ENCODE measurements at places on chromosomes 7 and 10.
A peak's percentile ranks its signal among the peaks of the same experiment; 100 is the strongest.

DNA sequence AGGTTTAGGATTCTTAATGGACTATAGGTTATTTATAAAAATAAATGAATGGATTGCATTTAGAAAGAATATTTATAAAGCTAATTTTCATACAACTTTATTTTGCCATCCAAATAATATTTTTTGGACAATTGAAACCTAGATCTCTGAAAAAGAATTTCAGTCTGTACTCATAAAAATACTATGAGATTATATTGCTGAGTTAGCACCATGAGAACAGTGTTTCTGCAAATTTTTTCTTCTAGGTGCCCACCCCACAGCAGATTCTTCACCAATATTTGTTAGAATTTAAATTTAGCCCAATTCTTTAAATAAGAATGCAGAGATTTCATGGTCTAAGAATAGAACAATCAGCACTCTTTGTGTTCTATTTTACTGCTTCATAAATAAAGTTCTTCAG, 85.6 kb upstream of the TEX47 start:
- DNase-seq = no peak

DNA sequence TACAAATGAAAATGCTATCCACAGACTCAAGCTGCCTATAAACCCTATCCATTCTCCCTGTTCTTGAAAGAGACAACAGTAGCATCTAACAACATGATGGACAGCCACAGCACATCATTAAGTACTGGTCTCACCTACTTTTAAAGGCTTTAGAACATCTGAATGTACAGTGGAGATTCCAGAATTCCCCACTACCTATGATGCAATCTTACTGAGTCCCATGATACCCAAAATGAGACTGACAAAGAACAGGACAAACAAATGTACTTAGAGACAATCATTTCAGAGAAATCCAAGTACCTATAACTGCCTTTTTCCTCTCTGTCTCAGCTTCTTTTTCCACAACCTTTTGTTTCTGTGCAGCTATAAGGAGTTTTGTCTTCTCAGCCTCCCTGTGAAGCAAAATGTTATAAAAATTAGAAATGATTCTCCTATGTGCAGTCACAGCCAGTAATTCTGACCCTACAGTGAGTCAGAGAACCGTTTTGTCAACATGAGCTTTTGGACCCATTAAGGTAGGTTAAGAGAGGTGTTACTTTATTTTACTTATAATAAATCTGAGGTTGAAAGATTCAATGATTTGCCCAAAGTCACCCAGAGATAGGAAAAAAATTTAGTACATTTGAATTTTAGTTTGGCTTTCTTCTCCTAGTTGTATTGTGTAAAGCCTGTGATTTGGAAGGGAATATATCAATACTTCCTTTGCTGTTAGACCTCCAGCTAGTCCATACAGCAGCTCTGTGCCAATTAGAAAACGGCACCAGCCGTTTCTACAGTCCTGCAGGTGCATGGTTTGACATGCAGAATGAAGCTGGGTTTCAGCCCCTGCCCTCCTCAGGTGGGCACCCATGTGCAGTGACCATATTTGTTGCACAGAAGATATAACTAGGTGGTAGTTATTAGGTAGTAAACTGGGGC, 21.9 kb downstream of the ERLIN1 start:
- DNase-seq = no peak

DNA sequence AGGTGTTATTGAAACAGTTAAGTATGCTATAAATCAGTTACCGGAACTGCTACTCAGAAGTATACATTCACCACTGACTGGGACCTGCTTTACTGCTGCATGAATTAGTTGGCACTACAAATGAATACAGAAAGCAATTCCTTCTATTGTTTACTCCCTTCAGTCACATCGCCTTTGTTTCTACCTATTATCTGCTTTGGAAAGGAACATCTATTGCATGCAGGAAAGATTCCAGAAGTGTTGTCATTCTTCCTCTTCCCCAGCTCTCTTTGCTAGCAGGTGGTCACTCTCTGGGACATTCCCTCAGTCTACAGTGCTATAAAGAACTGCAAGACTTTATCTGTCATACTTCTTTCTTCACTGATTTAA, 131.3 kb downstream of the ANK3 start:
- DNase-seq = no peak

DNA sequence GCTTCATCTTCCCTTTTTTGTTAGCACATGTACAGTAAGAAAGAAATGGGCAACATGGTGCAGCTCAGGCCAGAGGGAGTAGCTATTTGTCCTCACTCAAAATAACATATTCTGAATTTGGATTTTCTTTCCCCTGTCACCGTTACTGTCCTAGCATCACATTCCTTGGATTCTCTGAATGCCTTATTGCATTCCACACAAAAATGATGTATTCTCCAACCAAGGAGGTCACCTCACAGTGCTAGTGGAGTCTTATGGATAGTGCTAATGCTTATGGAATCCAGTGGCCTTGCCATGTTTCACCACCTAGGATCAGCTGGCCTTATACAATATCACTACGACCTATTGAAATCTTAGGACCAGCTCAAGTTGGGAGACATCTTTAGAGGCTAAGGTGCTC, 7.2 kb downstream of the PRSS58 start:
- DNase-seq = no peak

- no peak for DNase-seq
These were observed 695.5 kb downstream of the GRM8 start for GRCh38 chr7:126557271-126557670.

DNA sequence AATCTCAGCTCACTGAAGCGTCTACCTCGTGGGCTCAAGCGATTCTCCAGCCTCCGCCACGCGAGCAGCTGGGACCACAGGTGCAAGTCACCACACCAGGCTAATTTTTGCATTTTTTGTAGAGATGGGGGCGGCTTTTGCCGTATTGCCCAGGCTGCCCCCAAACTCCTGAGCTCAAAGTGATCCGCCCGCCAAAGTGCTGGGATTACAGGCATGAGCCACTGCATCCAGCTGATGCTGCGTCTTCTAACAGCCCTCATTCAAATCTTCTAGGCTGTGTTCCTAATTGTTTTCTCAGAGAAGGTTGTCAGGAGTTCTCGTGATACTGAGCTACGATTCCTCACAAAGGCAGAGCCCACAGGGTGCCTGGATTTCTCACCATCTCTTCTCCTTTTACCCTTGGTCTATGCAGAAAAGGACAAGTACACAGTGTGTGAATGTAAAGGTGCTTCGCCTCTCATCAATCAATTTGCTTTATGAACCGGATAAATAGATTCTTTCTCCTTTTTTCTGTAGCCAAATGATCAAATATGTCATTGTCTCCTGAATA, 247.3 kb upstream of the PTN start:
- DNase-seq = no peak

DNA sequence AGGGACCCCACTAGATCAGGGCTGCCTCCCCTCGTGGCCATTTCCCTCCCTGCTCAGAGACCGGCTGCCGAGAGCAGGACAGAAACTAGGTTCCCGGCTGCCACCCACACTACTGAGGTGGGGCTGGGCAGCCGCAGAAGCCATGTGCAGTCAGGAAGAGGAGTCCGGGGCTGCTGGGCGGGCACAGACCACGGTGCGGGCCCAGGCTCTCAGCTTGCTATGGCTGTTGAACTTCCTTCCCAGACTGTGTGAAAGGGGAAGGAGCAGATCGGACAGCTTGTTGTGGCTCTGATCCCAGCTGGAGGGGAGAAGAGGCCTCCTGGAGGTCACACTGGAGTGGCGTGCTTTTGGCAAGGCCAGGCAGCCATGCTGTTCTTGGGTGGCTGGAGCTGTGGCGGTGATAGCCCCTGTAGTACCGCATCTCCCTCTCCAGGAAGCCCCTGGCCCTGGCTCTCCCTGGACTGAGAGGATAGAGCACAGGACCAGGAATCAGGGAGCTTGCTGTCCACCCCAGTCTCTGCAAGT, 56.8 kb downstream of the HK1 start:
- peak; percentile 28 for DNase-seq

- no peak for DNase-seq
These were observed 9.9 kb downstream of the IGFBP1 start for GRCh38 chr7:45898222-45898621.

DNA sequence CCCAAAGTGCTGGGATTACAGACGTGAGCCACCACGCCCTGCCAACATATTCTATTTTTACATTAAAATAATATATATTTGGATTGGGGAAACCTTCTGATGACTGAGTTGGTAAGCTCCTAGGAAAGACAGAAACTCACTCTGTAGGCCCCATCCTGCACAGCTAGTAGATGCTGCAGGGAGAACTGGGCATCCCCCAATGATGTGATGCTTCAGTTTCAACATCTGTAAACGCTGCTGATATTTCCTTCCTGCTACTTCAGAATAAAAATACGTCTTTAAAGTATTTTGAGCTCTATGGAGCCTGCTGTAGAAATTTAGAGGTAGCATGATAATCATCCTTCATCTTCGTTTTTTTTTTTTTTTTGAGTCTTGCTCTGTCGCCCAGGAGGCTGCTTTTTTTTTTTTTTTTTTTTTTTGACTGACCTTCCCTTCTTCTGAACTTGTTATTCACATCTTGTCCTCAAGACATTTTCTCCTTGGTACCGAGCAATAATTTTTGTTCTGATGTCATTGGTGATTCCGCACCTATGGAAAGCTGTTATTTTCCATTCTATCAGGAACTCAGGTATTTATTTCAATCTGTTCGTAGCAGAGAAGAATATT, 21.8 kb upstream of the INPP5F start:
- no peak for DNase-seq

DNA sequence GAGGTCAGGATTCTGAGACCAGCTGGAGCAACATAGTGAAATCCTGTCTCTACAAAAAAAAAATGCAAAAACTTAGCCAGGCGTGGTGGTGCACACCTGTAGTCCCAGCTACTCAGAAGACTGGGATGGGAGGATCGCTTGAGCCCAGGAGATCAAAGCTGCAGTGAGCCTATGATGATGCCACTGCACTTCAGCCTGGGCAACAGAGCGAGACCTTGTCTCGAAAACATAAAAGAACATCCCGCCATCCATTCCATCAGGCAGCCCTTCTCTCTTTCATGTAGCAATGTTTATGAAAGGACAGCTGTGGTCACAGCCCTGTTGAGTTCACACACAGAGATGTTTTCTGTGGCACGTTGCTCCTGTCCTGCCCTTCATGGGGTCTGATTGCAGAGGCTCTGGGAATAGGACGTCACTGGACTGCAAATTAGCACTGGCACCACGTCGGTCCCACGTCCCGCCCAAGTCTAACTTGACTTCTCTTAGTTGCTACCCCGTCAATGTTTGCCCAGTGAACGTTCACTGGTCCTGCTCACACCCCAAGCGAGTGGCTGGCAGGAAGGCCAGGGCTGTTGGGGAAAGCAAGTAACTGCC, 64.5 kb upstream of the MYL10 start:
- no peak for DNase-seq

DNA sequence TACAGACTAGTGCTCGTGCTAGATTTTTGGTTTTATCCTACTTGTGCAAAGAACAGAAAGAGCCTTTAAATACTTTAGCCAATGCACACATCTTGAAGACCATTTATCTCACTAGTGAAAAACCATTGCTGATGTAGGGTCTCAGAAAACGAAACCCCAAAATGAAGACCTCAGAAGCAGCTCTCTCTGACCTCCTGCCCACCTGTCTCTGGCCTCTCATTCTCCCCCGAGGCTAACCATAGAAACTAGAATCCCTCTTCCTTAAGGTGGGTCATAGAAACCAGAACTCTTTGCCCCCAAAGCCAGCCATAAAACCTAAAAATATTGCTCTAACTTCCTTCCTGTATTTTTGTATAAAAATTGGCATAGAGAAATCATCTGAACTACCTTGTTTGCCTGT, 112.2 kb downstream of the KIF20B start:
- no peak for DNase-seq

GRCh38 chr10:77625379-77625778, 12.2 kb downstream of the KCNMA1 start:
- no peak for DNase-seq

DNA sequence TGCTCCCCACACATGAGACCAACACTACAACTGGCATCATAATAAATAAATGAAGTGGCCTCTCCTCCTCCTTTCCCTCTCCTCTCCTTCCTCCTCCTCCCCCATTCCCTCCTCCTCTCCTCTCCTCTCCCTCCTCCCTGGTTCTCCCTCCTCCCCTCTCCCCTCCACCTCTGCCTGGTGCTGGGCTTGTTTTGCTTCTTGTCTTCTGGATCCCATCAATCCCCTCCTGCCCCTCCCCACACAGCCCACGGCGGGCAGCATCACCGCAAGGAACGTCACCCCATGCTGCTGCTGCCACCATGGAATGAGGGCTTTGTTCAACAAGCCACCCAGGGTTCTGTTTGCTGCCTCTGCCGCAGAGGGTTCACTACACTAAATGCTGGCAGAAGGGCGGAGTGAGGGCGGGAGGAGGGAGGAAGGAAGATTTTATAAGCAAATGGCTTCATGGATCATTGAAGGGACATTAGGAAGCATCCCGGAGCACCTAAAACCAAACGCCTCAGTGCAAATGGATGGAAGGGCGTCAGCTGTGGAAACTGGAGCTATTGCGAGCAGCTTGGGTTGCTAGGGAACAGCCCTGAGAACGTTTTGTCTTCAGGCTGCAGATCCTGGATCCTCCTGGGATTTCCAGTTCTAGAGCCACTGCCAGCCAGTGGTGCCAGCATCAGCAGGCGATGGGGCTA, 379.7 kb upstream of the ZMIZ1 start:
- DNase-seq = peak; percentile 75

DNA sequence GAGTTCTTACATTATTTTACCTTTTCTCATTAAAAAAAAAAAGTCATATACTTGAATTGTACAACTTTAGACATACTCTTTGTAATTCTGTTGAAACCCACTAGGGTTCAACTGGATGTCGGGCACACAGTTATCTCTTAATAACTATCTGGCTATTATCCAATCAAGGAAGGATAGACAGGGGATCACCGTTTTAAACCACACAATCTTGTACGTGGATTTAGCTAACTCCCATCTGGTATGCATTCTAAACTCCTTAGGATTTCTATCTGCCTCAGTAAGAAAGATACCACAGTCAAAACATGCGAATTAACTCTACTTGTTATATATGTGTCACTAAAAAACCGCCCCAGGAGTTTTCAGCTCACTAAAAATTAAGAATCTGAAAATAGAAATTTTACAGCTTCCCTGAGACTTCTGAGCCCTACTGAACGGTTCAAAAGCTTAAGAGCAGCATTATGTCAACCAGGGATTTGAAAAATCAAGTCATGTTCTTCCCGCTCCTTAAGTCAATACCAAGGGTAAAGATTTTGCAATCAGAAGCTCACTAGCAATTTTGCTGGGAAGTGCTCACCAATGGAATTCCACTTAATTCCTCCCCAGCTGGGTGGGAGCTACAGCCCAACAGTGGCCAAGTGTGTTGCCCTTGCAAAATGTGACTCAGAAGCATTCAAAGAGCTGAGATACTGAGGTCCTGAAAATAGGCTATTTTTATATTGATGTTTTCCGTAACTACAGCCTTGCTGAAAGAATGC, 267.0 kb downstream of the FRMD4A start:
- no peak for DNase-seq

- DNase-seq = no peak
These were observed 57.9 kb upstream of the INPP5A start for GRCh38 chr10:132479603-132480221.

- no peak for DNase-seq
These were observed 48.9 kb downstream of the BLNK start for GRCh38 chr10:96222441-96222840.

- DNase-seq = no peak
These were observed 89.0 kb downstream of the JMJD1C start for GRCh38 chr10:63376560-63377304.
